ENCODE measurements at places on chromosomes 4 and X.

DNA sequence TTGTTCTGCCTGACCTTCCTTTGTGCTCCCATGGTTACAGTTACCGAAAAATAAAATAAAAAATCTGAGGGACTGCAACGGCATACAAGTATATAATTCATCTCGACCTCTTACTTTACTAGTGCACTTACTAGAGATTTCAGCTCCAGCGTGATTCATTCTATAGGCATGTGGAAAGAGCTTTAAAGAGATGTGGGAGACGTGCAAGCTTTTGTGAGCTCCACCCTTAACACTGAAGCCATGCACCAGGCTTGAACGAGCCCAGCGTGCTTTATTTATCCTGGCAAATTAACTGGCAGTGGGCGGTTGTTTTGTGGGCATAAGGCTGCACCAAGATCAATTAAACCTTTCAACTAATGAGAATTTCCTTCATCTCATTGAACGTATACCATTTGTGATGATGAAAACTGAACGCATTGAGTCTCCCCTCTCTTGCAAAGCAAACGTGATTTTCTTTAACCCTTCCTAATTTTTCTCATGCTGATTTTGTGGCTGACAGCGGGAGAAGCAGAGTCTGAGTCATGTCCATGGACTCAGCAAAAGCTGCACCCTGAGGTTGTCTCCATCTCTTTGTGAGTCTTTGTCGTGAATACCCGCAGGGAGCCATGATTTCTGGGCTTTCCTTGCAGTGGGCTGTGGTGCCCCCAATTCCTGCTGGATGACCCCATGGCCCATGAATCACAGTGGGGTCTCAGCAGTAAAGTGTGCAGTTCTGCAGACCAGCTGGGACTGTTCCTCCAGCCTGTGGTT is 60.1 kb downstream of the MXRA5 start:
- no peak for DNase-seq

DNA sequence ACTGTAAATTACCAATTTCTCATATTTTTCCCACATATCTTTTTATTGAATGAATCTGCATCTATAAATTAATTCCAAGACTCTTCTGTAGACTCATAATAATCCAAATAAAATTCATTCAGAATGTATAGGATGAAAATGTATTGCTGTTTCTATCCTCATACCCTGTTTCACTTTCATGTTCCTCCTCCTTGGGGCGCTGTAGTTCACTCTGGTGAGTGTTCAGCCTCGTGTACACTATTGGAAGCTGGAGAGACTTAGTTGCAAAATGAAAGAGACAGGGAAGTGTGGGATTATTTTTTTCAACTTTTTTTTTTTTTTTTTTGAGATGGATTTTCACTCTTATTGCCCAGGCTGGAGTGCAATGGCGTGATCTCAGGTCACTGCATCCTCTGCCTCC is 296.1 kb downstream of the TLL1 start:
- DNase-seq = no peak

GRCh38 chr4:155367608-155368007 is 9.2 kb downstream of the MAP9 start:
- DNase-seq = no peak

DNA sequence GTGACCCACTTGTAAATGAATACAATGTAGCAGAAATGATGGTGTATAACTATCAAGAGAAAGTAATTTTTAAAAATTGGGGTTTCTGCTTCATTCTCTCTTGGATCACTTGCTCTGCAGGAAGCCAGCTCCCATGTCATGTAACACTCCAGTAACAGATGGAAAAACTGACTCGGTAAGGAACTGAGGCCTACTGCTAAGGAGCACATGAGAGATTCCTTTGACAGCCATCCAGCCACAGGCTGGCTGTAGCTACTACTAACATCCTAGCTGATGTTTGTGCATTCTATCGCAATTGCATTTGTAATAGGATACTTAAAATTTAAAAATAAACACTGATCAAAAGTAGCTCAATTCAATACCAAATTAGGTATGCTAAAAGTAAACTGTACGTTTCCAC is 102.3 kb upstream of the MAB21L2 start:
- DNase-seq = no peak

DNA sequence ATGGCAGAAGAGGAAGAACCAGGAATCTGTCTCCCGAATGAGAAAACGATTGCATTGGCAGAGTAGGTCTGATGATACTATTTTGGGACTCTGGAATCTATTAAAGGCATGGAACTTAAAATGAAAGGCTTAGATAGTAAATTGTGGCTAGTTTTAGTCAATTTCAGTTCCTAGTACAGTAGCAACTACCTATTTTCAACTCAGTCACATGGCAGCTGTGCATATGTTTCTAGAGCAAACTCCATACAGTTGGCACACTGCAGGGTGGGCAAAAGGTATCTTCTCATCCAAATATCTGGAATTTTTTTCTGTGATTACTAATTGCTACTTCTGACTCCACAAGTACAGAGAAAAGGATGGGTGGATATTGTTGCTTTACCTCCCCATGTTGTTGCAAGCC is 663.6 kb downstream of the PCDH7 start:
- DNase-seq = no peak

DNA sequence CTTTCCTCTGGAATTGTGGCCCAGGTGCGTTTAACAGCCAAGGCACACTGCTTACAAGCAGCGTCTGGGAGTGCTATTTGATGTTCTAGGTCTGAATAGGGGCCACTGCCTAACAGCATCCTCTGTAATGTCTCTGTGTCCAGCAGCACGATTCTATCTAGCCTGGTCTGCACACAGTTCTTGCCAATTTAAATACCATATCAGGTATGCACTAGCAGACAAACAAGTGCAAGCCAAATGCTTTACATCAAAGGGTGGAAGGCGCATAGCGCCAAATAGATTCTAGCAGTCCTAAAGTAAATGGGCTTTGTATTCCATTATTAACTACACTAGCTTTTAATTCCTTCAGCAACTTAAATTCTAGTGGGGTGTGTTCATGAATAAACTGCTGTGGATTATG is 15.8 kb upstream of the UGDH start:
- DNase-seq = no peak
